RCC 7860 (cell line): ENCODE measurements at places on chromosomes 12 and 14.

- DNase-seq = no peak
Observed at GRCh38 chr12:6632026-6632983, 3.5 kb downstream of the LPAR5 start.

- no peak for DNase-seq
Observed at GRCh38 chr12:15534322-15534721, 212.0 kb downstream of the PTPRO start.

- no peak for DNase-seq
Observed at GRCh38 chr12:131164096-131164872, 210.6 kb downstream of the ADGRD1 start.

GRCh38 chr14:96564389-96564788, 62.2 kb downstream of the PAPOLA start:
- DNase-seq = no peak

- no peak for DNase-seq
Observed at GRCh38 chr14:45212231-45212630, 40.8 kb downstream of the MIS18BP1 start.

DNA sequence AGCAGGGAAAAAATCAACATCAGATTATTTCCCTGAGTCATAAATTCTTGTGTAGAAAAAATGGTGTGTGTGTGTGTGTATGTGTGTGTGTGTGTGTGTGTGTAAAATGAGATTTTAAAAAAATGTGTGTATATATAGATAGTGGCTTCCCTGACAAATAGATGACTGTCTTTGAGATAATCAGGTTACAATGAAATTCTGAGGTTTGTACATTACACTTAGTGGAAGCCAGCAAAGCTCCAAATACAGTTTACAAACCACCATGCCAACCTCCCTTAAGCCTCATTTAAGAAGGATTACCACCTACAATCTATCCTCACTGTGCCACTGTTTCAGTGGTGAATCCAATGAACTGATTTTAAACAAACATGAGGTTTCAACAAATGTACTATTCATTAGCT, 93.8 kb downstream of the MED13L start:
- no peak for DNase-seq

- DNase-seq = no peak
Observed at GRCh38 chr14:101494826-101495225, 66.5 kb upstream of the DIO3 start.
